ENCODE measurements at places on chromosomes 5 and 9. TPM values are rescaled to one million over a fixed set of nuclear protein-coding genes. Genes with fewer than 3 reads are reported as not detected.

The FCN2 gene
- not detected for total RNA-seq

DNA sequence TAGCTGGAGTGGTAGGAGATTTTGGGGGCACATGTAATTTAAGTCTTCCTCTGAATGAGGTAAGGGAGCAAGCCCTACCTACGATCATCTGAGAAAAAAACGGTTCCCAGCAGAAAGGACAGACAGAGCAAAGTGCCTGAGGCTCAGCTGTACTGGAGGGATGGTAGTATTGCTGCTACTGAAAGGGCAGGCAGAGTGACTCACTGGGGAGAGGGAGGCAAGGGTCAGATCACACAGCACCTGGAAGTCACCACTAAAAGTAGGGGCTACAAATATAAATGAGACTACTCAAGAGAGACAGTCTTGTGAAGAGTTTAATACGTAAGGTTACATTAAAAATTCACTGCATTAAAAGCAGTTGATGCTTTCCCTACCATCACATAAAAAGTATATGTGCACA is 75.9 kb downstream of the NFIB start:
- H3K27me3 ChIP-seq: no peaks in the 10 kb centered on the region
- no peaks in the 10 kb centered on the region for H3K36me3 ChIP-seq
- H3K27ac ChIP-seq: peak overlapping the region; percentile 35
- DNase-seq: no peak
- H3K4me1 ChIP-seq: peaks cover 7% of the 10 kb centered on the region
- H3K4me3 ChIP-seq: no peak overlapping the region

DNA sequence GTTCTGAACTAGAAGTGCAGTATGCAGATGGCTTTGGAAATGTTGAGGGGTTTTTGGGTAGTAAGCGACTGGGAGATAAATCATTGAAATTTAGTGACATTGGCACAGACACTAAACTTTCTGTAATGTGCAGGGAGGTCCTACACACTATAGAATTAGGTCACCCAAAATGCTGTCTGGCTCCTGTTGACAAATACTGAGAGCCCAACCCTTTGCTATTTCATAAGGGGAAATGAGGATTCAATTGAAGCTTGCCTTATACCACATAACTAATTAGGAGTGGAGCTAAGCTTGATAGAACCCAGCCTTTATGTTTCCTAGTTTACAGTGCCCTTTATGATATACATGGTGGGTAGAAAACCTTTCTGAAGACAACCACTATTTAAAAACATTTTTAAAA is 22.6 kb downstream of the HMGXB3 start:
- peaks cover 16% of the 10 kb centered on the region for H3K4me1 ChIP-seq
- peak overlapping the region; percentile 48 for H3K27ac ChIP-seq
- DNase-seq: no peak
- no peaks in the 10 kb centered on the region for H3K27me3 ChIP-seq

GRCh38 chr5:58761407-58761806 is 178.5 kb downstream of the RAB3C start:
- no peak for DNase-seq
- no peaks in the 10 kb centered on the region for H3K36me3 ChIP-seq
- peaks cover 16% of the 10 kb centered on the region for H3K4me1 ChIP-seq
- H3K27me3 ChIP-seq: no peaks in the 10 kb centered on the region

- H3K36me3 ChIP-seq: no peaks in the 10 kb centered on the region
- no peak for DNase-seq
- no peak overlapping the region for H3K27ac ChIP-seq
- no peak overlapping the region for H3K4me3 ChIP-seq
- H3K27me3 ChIP-seq: no peaks in the 10 kb centered on the region
Measured at GRCh38 chr5:10162468-10162867, 87.2 kb downstream of the ATPSCKMT start.

- H3K4me3 ChIP-seq: no peak overlapping the region
- no peak for DNase-seq
- H3K36me3 ChIP-seq: no peaks in the 10 kb centered on the region
- no peaks in the 10 kb centered on the region for H3K4me1 ChIP-seq
- no peak overlapping the region for H3K27ac ChIP-seq
- H3K27me3 ChIP-seq: no peaks in the 10 kb centered on the region
Measured at GRCh38 chr5:11040345-11040744, 279.3 kb upstream of the DAP start.

Measured in left lung (tissue), 14 donors.